DMS 273 treated with DMSO at 0.1 percent for 48 hours (cell line): ENCODE measurements at places on chromosomes 3 and 15.

DNA sequence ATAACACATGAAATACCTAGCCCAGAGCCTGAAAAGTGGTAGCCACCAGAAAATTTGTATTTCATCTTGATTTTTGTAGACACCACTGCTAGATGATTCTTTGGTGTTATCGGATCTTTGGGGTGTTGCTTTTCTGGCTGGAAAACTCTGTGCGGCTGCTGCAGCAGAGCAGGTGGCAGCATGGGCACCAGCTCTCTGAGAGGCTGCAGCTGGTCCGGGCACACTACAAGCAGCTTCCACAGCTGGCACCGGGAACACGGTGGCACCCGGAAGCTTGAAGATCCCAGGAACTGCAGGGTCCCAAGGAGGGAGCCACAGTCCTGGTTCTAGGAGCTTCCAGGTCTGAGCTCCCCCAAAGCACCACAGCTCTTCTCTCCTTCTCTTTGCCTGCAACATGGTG is 211.7 kb upstream of the MLF1 start:
- no peak for DNase-seq

DNA sequence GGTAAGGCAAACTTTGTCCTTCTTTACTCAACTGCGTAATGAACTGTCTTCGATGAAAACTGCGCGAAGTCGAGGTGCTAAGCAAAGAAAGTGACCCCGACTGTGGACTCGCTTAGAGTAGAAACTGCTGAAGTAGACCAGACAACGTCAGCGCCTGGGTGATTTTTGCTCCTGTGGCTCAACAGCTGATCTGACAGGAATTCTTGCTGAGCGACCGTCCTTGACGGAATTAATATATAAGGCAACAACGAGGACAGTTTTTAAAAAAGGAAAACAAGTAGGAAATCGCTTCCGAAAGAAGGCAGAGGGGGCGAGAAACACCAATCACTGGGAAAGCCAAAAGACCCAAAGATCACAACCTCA is 541 bp downstream of the RPS27L start:
- no peak for DNase-seq

- no peak for DNase-seq
These were observed 174.6 kb downstream of the P3H2 start for GRCh38 chr3:189945935-189946709.

GRCh38 chr15:98080791-98081190 is 120.3 kb downstream of the ARRDC4 start:
- no peak for DNase-seq

DNA sequence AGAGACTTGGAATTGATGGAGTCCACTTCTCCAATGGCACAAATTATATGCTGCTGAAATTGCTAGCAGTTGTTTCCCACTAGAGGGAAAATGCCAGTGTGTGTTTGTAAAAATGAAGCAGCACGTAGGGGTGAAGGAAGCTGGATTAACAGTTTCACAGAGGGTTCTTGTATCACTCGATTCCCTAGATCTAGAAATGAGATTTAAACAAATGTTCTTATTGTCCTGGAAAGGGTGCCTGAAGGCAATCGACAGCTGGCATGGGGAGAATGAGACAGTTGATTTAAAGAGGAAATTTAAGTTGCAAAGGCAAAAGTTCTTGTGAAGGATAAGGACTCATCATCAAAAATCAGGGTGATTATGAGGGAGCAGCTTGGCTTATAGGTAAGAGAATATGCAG is 234.8 kb upstream of the ARPP21 start:
- no peak for DNase-seq

- DNase-seq, result no peak
These were observed 27.0 kb downstream of the PTH1R start for GRCh38 chr3:46904303-46905212.

- DNase-seq, result no peak
These were observed 19.5 kb downstream of the ACVR2B start for GRCh38 chr3:38473229-38473628.

- DNase-seq, result no peak
These were observed 11.6 kb upstream of the PIK3CB start for GRCh38 chr3:138846262-138846791.

DNA sequence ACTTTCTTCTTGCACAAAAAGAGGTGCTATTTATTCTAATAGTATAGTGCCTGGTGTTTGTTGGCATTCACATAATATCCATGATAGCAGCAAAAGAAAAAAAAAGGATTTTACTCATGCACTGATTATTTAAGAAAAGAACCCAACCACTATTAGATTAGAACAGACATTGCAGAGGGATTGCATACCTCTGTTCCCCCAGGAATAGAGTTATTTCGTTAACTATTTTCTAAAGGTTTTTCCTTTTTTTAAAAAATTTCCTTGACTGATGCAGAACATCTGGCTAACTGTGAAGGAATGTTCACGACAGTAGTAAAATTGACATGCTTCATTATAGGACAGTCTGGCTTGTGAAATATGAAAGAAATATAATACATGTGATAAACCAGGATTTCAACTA is 136.6 kb upstream of the PTX3 start:
- no peak for DNase-seq

DNA sequence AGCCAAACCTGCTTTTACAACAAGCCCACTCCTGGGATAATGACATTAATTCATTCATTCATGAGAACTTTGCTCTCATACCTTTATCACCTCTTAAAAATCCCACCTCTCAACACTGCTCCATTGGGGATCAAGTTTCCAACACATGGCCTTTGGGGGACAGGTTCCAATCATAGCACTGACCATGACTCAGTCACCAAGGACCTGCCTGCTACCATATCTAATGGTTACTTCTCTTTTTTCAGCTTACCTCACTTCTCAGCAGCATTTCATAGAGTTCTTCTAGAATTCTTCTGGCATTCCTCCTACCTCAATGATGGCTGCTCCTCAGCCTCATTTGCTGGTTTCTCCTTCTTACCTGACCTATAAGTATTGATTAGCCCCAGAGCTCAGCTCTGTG is 36.9 kb upstream of the RYK start:
- no peak for DNase-seq

DNA sequence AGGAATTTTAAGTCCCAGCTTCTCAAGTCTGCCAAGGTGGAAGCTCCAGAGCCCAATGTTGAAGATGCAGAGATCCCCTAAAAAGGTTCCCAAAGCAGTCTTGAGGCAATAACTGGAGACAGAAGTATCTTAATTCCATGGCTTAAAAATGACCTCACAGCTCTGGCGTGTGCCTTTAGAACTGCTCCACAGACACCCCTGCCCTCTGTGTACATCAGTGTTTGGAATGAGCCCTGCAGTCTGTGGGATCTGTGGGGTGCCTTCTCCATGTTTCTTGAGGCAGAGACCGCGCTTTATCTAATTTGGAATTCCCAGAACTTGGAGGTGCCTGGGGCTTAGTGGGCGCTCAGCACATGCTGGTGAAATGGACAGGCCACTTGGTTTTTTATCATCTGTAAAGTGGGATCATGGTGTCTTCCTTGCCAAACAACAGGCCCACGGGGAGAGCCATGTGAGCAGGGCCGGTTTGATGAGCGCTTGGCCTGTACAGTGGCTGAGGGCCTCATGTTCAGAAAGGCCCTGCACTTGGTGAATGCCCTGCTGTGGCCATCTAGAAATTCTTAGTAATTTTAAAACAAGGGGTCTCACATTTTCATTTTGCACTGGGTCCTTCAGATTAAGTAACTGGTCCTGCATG is 7.1 kb downstream of the ITGA11 start:
- no peak for DNase-seq

GRCh38 chr3:58237238-58237940 is at the start of gene ABHD6:
ABHD6 (plus strand) TSS chr3:58237792; CDS start chr3:58256587, 18,795 bp downstream.
- peak; percentile 14 for DNase-seq

- DNase-seq, result no peak
These were observed 738.4 kb upstream of the ALCAM start for GRCh38 chr3:104628185-104628789.

- DNase-seq, result no peak
These were observed 898.7 kb downstream of the NSUN3 start for GRCh38 chr3:94961423-94962100.

- DNase-seq, result no peak
These were observed 56.3 kb downstream of the ISG20 start for GRCh38 chr15:88695101-88695500.

DNA sequence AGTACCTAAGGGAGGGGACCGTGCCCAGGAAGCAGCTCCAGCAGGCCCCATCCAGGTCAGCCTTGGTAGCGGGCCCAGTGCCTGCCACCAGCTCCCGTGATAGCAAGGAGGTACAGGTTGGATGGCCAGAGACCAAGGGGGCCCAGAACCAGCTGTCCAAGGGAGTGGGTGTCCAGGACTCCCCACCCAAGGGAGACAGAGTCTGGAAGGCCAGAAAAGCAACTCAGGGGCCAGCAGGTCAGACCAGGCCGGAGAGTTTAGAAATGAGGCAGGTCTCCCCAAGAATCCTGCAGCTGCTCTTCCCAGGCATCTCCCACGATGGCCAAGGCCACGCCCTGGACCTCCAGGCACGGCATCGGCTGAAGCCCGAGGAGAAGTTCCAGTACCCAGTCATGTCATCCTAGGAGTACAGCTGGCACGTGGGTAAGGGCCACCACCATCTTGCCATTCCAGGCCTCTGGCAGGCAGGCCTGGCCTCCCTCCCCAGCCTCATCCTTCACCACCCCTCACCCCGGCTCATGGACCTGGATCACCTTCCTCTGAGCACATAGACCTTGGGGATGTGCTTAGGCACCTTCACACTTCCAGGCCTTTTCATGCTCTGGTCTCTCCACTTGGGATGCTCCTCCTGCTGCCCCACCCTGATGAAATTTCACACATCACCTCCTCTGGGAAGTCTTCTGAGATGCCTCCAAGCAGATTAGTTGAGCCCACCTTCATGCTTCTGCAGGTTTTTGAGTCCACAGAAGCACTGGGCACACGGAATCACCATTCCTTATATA is 30.5 kb downstream of the DNASE1L3 start:
- no peak for DNase-seq

DNA sequence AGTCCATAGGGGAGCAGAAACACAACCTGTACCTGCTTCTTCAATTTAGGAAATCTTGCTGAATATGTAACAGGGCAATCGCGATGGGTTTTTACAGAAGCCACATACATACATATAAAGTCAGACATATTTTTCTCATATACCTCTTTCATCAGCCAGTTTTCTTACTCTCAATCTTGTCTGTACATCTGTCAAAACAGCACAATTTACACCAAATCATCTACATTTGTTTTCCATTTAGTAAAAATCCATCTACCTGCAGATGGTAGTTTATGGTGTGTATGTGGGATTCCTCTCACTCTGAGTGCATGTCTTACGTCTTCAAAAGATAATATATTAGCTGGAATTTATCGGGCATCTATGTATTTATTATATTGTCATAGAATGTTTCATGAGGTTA is 208.7 kb downstream of the ZPLD1 start:
- DNase-seq, result no peak

DNA sequence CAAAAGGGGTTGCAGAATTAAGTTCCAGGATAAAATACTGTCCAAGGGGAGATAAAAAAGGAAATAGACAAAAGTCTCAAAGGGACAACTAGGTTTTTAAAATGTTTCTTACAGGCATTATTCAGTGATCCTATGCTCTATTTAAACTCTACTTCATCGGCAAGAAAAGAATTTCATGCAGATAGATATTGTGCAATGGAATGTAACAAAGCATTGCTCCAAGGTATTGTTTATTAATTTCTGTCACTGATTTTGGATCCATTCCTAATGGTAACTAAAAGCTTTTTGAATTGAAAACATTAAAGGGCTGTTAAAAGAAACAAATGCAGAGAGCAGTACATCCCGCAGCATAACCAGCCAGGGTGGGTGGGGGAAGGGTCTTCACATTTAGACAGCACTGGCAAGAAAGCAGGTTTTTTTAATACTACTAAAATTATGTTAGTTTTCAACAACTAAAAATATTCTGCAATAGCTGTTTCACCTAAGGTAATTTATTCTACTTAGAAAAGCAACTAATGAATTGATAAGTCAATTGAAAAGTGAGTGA is 82.9 kb downstream of the THBS1 start:
- DNase-seq, result no peak

- DNase-seq, result no peak
These were observed 93.2 kb downstream of the CD47 start for GRCh38 chr3:107997671-107998070.

GRCh38 chr15:89383365-89384175 is 48.9 kb upstream of the POLG start:
- DNase-seq, result no peak

- DNase-seq, result no peak
These were observed 722 bp upstream of the ZXDC start for GRCh38 chr3:126476166-126477060.

DNA sequence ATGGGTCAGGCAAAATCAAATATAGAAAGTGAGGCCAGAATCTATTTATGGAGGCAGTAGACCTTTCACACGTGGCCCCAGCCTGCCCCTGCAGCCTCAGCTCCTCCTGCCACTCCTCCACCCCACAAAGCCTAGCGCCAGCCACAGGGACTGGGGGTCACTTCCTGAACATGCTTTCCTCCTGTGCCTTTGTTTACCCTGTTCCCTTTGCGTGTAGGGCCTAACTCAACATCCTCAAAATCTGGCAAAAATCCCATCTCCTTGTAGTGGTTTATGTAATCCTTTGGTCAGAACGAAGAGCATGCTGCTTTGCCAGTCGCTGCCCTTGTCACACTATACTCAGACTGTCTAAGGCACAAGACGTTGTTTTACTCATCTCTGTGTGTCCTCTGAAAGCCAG is 39.6 kb downstream of the KBTBD12 start:
- DNase-seq, result no peak

DNA sequence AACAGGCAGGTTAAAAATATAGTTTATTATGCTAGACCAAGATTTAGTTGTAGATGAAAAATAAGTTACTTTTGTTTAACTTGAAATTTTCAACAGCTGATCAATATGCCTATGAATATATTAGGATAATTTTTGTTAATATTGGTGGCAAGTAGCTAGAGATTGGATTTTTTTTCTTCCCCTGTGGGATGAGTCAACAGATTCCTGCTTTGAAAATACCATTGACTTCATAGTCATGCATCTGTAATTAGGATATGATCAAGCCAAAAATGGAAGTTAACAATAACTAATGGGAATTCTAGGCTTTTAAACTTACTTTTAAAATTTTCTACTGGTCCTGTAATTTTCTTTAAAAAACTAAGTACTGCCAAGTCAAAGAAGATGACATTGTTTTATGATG is 211.7 kb downstream of the ZIC1 start:
- no peak for DNase-seq

- peak; percentile 28 for DNase-seq
These were observed 90.6 kb downstream of the ZNF621 start for GRCh38 chr3:40615110-40615915.

GRCh38 chr3:177679568-177680471 is 482.5 kb upstream of the TBL1XR1 start:
- DNase-seq, result no peak

DNA sequence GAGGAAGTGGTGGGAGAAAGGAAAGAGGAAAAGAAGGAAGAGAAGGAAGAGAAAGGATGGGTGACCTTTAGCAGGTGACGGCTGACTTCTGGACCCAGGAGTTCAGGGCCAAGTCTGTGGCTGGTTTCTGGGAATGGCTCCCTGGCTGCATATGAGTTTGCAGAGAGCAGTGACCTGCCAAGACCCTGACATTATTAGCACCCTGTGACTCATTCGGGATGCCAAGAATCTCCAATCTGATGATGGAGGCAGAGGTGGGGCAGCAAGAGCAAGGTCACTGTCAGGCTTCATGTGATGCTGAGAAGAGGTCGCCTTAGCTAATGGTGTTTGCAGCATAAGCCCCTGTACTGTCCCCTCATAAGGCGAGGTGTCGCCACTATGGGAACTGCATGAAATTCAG is 42.6 kb downstream of the MYZAP start:
- DNase-seq, result no peak
